ENCODE measurements at places on chromosomes 1 and 21.
A peak's percentile ranks its signal among the peaks of the same experiment; 100 is the strongest.

GRCh38 chr1:61081686-61082310 is 563 bp upstream of the NFIA start:
- peak; percentile 52 for DNase-seq

DNA sequence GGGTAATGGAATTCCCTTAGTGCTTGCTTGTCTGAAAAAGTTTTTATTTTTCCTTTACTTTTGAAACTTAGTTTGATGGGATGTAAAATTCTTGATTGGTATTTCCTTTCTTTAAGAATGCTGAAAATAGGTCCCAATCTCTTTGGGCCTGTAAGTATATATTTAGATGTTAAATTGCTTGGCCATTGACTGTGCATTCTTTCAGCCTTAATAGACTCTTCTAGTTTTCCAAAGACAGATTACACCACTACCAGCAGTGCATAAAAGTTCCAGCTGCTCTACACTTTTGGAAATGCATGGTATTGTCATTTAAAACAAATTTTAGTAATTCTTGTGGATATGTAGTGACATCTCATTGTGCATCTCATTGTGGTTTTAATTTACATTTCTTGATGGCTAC is 464.8 kb upstream of the USP24 start:
- DNase-seq, result no peak

DNA sequence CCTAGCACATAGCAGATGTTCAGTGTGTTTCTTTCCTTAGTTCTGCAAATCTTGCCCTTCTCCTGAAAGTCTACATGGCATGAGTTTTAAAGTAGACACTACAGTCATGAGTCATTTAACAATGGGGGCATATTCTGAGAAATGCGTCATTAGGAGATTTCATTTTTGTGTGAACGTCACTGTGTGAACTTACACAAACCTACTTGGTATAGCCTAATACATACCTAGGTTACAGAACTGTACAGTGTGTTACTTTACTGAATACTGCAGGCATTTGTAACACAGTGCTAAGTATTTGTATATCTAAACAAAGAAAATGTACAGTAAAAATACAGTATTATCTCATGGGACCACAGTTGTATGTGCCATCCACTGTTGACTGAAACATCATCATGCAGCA is 10.0 kb downstream of the TTF2 start:
- DNase-seq, result no peak

- no peak for DNase-seq
Observed at GRCh38 chr1:116879478-116880133, 30.1 kb upstream of the PTGFRN start.

- no peak for DNase-seq
Observed at GRCh38 chr1:39293375-39294070, 89.0 kb downstream of the MACF1 start.

DNA sequence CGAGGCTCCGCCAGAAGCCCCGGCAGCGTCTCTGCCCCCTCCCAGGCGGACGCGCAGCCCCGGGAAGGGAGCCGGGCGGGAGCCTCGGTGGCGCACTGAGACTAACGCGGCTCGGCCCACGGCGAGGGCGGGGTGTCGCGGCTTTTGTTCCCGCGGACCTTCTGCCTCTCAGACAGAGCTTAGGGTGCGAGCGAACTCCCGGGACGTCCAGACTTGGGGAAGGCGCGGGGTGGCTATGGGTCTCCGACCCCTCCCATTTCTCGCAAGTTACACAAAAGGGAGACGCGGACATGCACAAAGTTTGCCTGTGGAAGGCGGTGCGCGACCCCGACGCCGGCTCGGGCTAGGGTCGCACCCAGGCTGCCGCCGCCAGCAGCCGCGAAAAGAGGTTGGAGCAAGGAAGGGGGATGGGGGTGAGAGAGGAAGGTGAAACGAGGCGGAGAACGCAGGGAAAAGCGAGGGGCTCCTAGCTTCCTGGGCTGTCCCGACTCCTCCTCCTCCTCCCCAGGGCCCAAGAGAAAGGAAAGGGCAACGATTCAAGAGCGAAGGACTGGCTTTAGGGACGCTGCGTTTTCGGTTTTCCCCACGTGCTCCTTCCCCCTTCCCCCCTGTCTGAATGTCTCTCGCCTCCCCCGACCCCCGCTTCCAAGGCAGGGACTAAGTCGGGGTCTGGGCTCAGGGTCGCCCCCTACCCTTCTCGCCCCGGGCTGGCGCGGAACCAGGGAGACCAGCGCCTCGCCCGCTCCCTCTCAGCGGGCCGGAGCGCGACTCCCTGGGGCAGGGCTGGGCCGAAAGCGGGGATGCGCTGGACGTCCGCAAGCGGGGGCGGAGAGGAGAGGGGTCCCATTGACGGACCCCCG is 729 bp downstream of the APP start:
- peak; percentile 27 for DNase-seq

GRCh38 chr21:31974454-31974985 is 101.7 kb downstream of the HUNK start:
- DNase-seq, result no peak

DNA sequence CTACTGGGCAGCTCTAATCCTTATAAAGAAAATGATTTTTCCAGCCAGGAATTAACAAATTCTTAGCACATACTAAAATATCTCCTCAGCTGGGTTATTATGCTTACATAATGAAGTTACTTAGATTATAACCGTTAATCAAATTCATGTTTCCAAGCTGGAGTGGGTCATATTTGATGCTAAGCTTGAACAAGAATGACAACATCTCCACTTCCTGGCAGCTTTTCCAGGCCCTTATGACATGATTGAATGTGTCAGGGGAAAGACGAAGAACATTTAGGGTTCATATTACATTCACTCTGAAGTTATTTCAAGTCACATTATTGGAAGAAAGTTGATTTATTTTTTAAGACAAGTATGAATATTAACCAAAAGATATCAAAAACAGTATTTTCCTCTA is 333.7 kb downstream of the PCP4 start:
- DNase-seq, result no peak

DNA sequence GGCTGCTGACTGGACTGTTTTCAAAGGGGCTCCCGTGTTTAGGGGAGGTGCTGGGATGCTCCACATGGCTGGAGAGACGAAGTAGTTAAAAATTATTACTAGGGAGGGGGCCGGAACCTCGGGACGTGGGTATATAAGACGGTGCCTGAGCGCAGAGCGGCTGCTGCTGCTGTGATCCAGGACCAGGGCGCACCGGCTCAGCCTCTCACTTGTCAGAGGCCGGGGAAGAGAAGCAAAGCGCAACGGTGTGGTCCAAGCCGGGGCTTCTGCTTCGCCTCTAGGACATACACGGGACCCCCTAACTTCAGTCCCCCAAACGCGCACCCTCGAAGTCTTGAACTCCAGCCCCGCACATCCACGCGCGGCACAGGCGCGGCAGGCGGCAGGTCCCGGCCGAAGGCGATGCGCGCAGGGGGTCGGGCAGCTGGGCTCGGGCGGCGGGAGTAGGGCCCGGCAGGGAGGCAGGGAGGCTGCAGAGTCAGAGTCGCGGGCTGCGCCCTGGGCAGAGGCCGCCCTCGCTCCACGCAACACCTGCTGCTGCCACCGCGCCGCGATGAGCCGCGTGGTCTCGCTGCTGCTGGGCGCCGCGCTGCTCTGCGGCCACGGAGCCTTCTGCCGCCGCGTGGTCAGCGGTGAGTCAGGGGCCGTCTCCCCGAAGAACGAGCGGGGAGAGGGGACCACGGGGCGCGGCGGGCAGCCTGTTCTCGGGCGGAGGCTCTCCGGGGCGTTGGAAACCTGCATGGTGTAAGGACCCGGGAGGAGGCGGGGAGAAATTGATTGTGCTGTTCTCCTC is at the start of gene CHODL:
CHODL (plus strand) TSS at position 163 of the 793 bp plus-strand sequence; CDS start at position 554, 391 bp downstream.
- no peak for DNase-seq

GRCh38 chr1:15168479-15168878 is 14.9 kb downstream of the TMEM51 start:
- DNase-seq, result no peak

DNA sequence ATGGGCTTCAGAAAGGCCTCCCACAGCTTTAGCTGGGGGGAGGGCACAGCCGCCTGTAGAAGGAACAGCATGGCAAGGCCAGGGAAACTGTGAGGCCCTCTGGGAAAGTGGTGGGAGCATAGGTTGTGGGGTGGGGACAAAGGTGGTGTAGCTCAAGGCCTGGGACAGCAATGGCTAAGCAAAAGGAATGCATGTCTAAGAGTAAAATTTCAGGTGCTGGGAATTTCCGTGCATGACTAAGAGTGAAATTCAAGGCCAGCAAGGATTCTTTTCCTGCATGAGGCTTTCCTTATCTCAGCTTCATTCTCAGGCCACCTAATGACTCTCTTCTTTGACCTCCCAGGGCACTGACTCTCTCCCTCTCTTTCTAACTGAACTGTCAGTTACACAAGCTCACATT is 86.5 kb upstream of the WNT4 start:
- no peak for DNase-seq

GRCh38 chr1:67020304-67020703 is 33.6 kb downstream of the SLC35D1 start:
- no peak for DNase-seq

GRCh38 chr21:37700641-37701202 is 215.5 kb downstream of the KCNJ6 start:
- DNase-seq, result no peak

GRCh38 chr1:3370856-3371703 is 83.4 kb upstream of the ARHGEF16 start:
- DNase-seq, result no peak

DNA sequence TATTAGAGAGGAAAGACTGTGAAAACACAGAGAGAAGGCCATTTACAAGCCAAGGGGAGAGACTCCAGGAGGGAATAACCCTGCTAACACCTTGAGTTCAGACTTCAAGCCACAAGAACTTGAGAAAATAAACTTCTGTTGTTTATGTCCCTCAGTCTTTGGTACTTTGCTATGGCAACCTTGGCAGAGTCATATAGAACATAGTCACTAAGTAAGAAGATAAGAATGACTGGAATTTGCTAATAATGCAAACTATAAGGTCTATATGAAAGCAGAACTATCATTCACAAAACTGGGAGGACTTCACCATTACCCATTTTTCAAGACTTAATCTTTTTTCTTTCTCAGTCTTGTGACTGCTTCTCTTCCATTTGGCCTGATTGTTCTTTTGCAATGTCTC is 767.3 kb upstream of the ADAMTS5 start:
- no peak for DNase-seq

DNA sequence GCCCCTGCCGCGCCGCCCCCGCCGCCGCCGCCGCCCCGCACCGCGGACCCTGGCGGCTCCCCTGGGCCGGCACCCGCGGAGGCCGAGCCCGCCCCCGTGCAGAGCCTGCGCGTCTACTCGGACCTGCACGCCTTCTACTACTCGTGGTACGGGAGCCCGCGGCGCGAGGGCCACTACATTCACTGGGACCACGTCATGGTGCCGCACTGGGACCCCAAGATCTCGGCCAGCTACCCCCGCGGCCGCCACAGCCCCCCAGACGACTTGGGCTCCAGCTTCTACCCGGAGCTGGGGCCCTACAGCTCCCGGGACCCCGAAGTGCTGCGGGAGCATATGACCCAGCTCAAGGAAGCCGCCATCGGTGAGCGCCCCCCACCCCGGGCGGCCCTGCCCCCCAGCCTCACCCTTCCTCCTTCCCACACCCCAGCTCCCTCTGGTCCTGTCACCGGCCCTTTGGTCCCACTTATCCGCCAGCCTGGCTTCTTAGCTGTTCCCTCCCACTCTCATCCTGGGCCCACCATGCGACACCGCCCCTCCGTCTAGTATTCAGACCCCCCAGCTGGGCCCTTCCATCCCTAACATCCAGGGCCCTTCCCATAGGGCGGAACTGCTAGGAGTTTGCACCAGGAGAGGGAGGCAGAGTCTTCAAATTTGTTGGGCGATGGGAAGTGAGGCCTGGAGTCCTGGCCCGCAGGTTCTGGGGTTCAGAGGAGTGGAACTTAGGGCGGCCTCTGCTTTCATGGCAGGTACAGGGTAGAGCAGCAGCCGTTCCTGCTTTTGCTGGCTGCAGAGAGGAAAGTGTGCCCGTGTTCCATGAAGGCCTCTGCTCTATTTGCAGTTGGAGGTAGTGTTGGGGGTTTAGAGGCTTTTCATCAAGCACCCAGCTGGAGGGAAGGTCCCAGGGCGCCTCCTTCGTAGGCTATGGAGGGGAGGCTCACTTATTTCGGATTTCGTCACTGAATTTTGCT is 1.0 kb downstream of the MANEAL start:
- no peak for DNase-seq

DNA sequence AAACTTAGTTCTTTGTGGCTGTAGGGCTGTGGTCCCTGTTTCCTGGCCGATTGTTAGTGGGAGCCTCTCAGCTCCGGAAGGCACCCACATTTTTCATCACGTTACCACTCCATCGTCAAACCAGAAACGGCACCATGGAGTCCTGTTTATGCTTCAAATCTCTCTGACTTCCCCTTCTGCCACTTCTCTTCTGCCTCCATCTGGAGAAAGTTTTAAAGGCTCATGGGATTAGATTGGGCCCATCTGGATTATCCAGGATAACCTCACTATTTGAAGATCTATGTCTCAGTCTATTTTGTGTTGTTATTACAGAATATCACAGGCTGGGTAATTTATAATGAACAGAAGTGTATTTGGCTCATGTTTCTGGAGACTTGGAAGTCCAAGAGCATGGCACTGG is 19.3 kb upstream of the IL22RA1 start:
- no peak for DNase-seq

GRCh38 chr1:177274687-177275211 is 104.0 kb downstream of the BRINP2 start:
- DNase-seq, result no peak

All from stimulated activated CD4-positive, alpha-beta T cell treated with anti-CD3 and anti-CD28 coated beads, Interleukin-2, amount 100 ng/mL, for 4 hours (primary cell).